ENCODE measurements at places on chromosomes 4 and X.

DNA sequence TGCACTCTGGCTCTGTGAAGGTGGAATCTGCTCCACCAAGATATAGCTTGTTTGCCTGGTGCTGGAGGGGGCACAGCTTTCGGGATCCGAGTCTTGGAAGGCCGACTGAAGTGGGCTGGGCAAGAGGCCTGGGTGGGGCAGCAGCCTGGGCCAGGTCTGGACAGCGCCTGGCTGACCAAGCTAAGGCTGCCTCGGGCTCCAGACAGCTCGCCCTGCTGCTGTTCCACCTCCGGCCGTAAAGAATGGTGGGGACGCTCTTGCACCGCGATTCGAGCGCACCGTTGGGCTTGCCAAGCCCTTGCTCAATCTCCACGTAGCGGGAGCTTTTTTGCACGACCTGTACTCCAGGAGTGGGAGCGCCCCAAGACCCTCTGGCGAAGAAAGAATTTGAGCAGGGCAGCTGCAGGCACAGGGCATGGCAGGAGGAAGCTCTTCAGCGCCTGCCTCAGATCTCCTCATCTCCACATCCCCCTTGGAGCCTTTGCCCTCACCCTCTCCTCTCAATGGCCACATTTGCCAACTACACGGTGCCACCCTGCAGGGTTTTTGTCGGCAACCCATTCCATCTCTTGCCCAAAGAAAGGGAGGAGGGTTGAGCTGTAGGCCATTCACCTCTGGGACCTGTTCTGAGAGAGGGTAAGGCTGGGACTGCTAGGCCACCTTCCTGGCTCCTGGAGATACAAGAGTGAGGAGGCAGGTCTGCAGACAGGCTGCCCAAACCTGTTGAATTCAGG, 18.9 kb downstream of the CNGA2 start:
- ATAC-seq = no peak

DNA sequence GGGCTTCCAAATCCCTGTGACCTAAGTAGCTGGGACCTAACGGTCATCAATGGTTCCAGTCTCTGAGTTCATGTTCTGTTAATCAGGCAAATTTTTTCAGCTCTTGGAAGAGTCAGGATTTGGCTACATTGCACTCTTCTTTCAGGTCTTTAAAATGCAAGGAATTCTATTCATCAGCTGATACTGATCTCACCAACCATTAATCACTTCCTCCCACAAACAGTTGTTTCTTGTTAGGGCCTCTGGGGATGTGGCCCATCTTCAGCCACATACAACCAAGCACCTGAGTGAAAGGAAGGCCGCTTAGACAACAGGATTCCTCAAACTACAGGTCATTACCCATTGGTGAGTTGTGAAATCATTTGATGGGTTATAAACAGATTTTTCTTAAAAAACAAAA, 71.7 kb downstream of the FANCB start:
- ATAC-seq = no peak

GRCh38 chr4:123597586-123597985, 201.0 kb downstream of the SPRY1 start:
- ATAC-seq = no peak

DNA sequence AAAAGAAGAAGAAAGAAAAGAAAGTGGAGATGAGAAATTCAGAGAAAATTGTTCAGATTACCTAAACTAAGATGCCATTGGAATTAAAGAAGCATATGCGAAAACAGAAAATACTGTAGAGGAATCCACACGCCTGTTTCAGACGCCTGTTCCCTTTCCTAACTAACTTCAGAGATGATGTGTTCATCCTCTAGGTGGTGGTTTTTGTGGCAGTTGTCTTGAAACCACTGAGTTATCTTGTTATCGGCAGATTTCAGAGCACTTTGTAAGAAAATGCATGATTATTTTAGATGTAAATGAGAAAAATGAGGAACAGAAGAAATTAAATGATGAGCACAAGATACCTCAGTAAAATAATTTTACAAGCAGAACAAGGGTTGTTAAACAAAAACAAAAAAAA, 48.3 kb downstream of the FUNDC1 start:
- ATAC-seq = no peak

DNA sequence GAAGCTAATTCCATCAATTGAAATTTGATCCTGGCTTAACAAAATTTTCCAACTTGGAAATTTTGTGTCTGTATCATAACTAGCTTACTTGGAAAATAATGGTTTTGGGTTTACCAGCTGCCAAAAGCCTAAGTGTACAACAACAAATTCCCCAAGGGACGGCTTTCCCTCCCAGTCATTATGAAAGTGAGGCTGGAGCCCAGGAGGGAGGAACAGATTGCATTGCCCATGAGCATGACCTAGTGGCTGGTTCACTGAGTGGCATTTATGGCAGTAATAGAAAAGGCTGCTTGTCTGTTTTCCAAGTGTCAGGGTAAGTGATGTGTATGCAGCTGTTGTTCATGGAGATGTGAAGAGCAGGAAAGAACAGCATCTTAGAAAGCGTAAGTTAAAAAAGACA, 70.8 kb upstream of the HHIP start:
- ATAC-seq = no peak

GRCh38 chrX:25737540-25737939, 400.6 kb upstream of the MAGEB18 start:
- ATAC-seq = no peak

DNA sequence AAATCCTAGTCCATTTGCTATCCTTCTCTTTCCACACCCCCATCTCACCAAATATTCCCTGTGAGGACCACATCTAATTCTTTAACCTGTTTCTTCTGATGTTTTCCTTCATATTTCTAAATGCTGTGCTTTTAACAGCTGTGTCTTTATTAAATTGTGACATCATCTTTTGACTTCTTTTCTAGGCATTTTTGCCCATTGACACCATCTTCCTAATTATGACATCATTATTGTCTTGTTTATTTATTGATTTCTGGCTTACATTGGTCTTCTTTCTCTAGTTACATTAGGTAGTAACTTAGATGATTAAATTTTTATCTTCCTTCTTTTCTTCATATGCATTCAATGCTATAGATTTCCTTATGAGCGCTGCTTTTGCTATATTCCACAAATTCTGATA, 175.8 kb upstream of the PDE5A start:
- ATAC-seq = no peak

GRCh38 chr4:29756966-29757365, 963.2 kb upstream of the PCDH7 start:
- ATAC-seq = no peak

GRCh38 chr4:107351196-107351595, 315.1 kb upstream of the DKK2 start:
- no peak for ATAC-seq

- ATAC-seq = no peak
Measured at GRCh38 chr4:131638781-131639180, 1510.3 kb upstream of the PCDH10 start.

- ATAC-seq = peak; percentile 1
Measured at GRCh38 chr4:73070074-73070390, 516 bp upstream of the COX18 start.

- ATAC-seq = no peak
Measured at GRCh38 chr4:155620637-155621036, 46.0 kb upstream of the GUCY1A1 start.

DNA sequence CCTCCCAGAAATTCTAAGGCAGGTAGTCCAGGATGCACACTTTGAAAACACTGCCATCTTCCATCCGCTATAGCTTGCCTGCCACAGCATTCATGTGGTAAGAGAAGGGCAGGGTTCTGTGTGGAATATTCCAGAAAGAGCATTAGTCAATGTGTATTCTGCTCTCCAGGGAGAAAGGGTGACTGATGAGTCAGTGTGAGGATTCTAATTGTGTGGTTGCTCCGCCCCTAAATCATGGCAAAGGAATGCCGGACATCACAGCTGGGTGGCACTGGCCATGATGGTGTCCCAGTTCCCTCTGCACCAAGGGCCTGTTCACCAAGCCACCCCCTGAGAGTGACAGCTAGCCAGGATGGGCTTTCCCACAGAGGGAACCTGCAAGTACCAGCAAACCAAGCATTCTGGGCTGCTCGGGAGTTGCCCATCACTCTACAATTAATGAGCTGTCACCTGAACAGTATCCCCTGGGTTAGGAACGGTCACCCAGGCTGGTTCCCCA, 9.5 kb downstream of the IDS start:
- ATAC-seq = no peak

GRCh38 chrX:65582450-65583082, 48.0 kb upstream of the LAS1L start:
- ATAC-seq = no peak

GRCh38 chr4:54924891-54925290, 200.5 kb downstream of the KDR start:
- ATAC-seq = no peak

- ATAC-seq = no peak
Measured at GRCh38 chrX:69093960-69094871, 71.0 kb downstream of the PJA1 start.

DNA sequence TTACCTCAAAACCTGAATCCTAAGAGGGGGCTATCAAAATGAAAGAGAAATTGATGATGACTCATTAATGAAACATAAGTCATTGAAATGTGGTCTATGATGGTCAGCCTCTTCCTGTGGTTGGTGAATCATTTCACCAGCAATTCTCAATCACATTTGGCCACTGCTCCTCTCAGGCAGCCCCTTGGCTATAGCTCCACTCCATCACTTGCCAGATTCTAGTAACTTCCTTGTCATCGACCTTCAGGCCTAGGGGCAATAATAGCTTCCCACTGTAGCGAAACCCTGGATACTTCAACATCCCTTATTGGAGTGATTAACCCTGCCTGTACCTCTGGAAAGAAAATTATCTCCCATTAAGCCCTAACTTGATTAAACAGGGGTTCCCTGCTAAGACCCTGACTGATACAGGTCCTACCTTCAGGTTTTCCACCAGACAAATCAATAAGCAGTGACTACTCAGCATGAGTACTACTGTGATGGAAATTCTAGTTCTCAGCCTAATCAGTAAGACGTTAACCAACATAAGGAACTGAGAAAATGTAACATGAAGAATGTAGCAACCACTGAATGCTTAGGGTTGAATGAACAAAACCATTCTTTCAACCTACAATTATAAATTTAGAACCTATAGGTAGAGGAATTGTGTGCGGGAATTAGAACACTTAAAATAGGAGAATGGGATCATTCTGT, 30.4 kb downstream of the ADH7 start:
- peak; percentile 84 for ATAC-seq

- ATAC-seq = no peak
Measured at GRCh38 chr4:153758136-153758535, 1.7 kb downstream of the RNF175 start.
